ENCODE measurements at places on chromosomes 13 and 19. TPM values are rescaled to one million over a fixed set of nuclear protein-coding genes. Genes with fewer than 3 reads are reported as not detected.

- DNase-seq: no peak
Observed at GRCh38 chr19:11338121-11338520, 1.3 kb downstream of the RAB3D start.

The CYTH2 gene
- 75.4 TPM for polyA plus RNA-seq

The MIR17HG gene
- polyA plus RNA-seq: 9.7 TPM

DNA sequence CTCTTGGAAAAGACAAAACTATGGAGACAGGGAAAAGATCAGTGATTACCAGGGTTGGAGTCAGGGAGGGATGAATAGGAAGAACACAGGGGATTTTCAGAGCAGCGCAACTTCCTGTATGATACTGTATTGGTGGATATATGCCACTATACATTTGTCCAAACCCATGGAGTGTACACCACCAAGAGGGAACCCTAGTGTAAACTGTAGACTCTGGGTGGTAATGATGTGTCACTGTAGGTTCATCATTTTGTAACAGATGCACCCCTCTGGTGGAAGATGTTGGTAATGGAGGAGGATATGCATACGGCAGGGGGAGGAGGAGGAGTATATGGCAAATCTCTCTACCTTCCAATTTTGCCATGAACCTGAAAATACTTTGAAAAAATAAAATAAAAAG is 68.1 kb downstream of the UFM1 start:
- DNase-seq: no peak

GRCh38 chr13:75372517-75372916 is 109.5 kb downstream of the TBC1D4 start:
- peak; percentile 19 for DNase-seq

The PROZ gene
- 1.6 TPM for polyA plus RNA-seq

GRCh38 chr13:34465423-34465922 is 476.6 kb upstream of the NBEA start:
- no peak for DNase-seq

GRCh38 chr13:46992383-46992952 is 95.6 kb upstream of the HTR2A start:
- DNase-seq: no peak

DNA sequence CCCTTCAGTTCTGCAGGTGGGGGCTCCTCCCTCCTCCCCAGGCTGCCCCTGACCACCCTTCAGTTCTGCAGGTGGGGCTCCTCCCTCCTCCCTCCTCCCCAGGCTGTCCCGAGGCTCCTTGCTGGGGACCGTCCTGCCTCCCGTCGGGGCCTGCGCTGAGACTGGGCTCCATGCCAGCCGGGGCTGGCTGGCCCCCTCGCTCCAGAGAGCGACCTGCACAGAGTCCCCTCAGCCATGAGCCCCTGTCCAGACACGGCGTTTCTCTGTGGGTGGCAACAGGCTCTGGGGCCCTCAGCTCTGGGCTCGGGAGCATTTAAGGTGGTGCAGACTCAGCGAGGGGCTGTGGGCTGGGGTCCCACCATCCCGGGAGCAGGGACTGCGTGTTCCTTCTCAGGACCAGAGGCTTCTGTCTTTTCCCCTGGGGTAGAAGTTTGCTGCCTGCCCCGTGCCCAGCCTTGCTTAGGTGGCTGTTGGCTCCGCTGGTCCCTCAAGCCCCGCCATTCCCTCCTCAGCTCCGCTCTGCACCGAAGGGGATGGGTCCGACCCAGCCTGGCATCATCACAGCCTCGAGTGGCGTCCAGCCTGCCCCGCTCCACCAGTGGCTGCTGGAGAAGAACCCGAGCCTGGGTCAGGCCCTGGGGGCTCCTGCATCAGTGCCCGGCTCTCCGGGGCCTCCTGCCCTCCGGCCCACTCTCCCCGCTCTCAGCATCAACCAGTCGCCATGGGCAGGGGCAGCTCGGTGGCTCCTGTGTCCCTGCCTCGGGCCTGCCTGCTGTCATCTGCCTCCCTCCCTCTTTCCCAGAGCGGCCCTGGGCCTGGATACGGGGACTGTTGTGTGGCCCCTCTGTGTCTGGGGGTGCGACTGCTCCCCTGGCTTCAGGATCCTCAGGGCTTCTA is 27.6 kb downstream of the CSNK1G2 start:
- no peak for DNase-seq

DNA sequence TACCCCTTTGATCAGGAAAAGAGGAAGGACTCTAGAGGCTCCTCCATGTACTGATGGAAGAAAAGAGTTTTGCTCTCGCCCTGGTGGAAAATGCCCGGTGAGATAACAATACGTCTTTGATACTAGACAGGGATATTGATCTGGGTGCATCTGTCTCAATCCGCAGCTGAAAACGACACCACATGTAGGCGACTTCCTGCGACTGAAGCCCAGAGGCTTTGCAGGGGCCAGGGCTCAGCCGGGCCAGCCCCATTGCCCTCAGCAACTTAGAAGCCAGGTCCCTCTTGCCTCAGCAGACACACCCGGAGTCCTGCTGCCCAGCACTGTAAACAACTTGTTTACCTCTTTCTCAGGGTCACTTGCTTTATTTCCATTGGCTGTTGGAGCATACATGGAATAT is 409.4 kb downstream of the IRS2 start:
- DNase-seq: no peak

GRCh38 chr19:2170219-2170618 is 6.5 kb downstream of the DOT1L start:
- DNase-seq: no peak

DNA sequence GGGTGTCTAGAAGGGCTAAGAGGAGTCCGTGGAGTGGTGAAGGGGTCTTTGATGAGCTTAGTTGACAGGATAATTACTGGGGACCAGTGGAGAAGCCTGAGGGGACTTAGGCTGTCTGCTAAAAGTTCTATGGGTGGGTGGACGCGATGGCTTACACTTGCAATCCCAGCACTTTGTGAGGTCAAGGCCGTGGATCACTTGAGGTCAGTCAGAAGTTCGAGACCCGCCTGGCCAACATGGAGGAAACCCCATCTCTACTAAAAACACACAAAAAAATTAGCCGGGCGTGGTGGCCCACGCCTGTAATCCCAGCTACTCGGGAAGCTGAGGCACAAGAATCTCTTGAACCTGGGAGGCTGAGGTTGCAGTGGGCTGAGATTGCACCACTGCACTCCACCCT is 2.8 kb upstream of the GSK3A start:
- no peak for DNase-seq

DNA sequence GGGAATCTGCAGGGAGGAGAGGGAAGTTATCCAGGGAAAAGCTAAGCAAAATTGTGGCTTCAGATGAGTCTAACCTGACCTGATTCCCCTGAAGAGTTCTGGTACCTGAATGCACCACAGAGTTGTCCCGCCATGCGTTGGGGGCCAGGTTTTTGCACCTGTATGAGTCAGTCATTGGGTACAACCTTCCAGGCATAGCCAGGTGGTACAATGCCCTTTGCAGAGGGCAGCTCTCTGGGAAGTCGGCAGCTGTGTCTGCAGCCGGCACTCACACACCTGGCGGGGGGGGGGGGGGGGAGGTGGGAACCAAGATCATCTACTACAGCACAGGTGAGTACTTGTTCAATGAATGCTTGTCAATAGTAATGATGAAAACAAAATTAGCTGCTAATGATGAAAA is 52.5 kb upstream of the GTF3A start:
- no peak for DNase-seq

DNA sequence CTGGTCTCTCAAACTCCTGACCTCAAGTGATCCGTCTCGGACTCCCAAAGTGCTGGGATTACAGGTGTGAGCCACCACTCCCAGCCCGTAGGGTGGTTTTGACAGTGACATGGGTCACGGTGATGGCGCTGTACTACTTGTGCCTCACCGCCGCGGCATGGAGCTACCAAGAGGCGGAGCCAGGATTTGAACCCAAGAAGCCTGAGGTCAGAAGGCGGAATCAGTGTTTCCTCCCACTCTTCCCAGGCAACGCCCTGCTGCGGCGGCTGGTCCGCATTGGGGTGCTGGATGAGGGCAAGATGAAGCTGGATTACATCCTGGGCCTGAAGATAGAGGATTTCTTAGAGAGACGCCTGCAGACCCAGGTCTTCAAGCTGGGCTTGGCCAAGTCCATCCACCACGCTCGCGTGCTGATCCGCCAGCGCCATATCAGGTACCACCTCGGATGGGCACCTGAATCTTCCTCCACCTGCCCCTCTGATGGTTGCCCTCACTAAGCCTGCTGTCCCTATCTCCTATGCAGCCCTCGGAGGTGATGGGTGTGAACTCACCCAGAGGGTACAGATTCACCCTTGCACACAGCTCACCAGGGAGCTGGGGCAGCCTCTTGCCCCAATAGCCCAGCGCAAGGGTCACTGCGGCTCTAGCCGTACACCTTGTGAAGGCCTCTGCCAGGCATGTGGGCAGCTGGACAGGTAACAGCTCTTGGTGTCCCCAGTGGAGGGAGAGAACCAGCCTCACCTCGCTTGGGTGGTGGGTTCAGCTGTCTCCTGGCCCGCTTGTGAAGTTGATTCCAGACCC is 5.6 kb downstream of the RPS9 start:
- no peak for DNase-seq

DNA sequence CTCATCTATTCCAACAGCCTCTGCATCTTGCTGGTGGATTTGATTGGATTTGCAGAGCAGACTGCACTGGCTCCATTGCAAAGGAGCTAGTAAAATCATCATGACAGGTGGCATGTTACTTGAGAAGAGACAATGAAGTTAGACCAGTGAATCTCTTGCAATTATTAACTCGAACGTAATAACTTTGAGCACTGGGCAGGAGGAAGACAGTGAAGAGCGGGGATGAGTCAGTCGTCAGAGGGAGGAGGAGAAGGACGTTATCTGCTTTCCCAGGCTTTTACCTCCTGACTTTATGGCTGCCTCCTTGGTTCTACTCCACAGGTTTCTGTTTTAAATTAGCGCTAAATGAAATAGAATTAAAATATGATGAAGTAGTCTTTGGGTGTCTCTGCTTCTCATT is 257.8 kb upstream of the IPO5 start:
- DNase-seq: no peak

- DNase-seq: peak; percentile 33
Observed at GRCh38 chr19:38388349-38389100, at the start of gene SPRED3. SPRED3 (plus strand) TSS chr19:38388697; CDS start chr19:38390303, 1,606 bp downstream.

The DLEU7 gene
- 1.3 TPM for polyA plus RNA-seq

The RDH8 gene
- not detected for polyA plus RNA-seq

The PRX gene
- 8.8 TPM for polyA plus RNA-seq

The ZNF805 gene
- polyA plus RNA-seq: 5.3 TPM

The KLHL1 gene
- 1.0 TPM for polyA plus RNA-seq

DNA sequence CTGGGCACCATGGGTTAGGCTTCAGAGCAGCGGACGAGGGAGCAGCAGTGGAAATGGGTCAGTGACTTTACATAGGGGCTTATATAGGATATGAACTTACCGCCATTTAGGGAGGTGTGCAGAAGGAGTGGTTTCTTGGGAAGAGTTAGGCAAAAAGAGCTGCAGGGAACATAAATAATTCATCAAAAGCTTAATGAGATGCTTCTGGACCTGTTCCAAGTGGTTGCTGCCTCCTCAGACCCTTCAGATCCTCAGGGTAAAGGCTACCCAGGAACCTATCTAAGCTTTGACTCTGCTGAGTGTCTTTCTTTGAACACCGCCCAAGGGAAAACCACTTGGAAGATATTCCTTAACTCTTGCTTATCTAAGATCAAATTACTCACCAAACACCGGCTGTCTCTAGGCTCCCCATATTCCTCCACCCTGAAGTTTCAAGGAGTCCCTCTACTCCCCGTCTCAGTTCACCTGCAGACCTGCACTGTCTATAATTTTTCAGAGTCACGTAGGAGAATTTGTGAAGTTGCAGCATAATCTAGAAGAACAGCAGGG is at the start of gene IGFL4:
TSS of gene IGFL4 (minus strand) at position 51 of the 549 bp plus-strand sequence. CDS start at position 11, 40 bp downstream.
- no peak for DNase-seq

DNA sequence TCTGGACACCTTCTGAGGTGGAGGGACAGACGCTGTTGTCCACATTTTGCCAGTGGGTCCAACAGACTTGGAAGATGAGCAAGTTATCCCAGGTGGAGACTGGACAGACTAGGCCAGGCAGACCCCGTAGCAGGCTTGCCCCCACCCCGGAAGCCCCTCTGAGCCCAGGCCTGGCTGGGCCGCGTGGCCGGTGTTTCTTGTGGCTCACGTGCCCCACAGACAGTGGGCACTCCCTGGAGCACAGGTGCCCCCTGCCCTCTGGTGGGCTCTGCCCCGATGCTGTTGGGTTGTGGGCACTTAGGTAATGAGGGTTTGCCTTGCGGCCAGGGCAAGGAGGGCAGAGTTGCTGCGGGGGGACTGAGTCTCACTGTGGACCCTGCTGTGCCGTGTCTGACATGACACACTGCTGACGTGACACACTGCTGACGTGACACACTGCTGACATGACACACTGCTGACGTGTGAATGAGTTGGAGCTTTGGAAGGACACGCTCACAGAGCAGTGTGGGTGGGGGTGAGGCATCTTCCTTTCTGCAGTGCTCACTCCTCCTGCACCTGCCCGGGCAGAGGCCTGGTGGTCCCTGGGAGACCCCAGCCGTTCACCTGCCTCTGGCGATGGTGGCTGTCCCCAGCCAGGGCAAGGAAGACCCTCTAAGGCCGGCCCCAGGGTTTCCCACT is 25.1 kb downstream of the DOT1L start:
- DNase-seq: no peak

DNA sequence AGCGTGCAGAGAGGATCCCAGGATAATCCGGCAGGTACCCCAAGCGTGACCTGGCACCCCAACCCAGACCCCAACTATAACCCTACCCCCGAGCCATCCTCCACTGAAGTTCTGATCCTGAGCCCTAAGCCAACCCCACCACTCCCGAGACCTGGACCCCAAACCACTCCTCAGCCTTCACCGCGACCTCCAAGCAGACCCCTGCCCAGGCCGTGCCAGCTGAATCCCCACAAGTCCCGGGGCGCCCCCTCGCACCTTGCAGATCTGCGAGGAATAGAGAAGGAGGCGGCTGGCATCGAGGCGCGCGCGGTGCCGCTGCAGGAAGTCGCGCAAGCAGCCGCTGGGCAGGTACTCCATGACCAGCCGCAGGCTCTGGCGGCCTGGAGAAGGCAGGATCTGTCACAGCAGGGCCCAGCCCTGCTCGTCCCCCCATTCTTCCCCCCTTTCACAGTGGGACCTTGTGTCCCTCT is 10.1 kb upstream of the INSL3 start:
- DNase-seq: no peak

DNA sequence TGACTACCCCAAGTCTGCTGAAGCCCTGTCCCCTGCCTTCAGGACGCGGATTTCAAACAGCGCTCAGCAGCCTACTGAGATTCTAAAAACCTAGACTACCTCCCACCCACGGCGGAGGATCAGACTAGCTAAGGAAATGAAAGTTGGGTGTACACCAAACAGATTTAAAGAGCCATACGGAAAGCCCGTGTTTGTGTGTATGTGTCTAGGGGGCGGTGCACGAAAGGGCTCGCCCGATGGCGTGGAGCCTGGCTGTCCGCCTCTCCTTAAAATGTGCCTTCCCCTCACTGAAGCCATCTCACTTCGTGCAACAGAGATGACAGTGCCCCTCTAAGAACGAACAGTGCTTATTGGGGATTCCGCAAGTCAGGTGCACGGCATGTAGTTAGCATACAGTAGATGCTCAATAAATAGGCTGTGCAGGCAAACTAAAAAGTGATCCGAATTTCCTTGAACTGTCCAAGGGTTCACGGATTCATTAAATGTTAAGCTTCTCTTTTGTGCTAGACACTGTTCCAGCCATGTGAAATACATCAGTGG is 639 bp downstream of the LENG1 start:
- no peak for DNase-seq

All from left renal pelvis (tissue), 4 donors.